GM10248 (cell line): ENCODE measurements at places on chromosomes 3 and 15.

DNA sequence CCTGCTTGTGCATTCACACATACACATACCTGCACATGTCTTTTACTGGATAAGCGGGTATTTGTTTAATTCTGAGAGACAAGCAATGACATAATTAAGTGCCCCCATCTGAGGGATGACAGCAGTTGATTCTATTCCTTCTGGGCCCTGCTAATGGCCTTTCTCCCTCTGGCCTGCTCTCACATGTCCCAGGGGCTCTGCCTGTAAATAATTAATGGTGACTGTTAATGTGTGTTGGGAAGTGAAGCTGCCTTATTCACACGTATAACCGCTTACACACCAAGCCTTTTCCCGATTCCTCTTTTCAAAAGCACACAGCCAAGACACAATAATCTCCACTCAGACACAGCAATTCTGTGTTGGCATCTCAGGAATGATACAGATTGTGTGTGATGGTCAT, 47.8 kb downstream of the LRRK1 start:
- peak; percentile 49 for DNase-seq

- DNase-seq = no peak
Observed at GRCh38 chr3:45864760-45865519, 21.4 kb upstream of the CCR9 start.

- no peak for DNase-seq
Observed at GRCh38 chr3:45008117-45008516, 18.0 kb upstream of the CLEC3B start.

- no peak for DNase-seq
Observed at GRCh38 chr3:193971966-193972365, 164.0 kb upstream of the HES1 start.

DNA sequence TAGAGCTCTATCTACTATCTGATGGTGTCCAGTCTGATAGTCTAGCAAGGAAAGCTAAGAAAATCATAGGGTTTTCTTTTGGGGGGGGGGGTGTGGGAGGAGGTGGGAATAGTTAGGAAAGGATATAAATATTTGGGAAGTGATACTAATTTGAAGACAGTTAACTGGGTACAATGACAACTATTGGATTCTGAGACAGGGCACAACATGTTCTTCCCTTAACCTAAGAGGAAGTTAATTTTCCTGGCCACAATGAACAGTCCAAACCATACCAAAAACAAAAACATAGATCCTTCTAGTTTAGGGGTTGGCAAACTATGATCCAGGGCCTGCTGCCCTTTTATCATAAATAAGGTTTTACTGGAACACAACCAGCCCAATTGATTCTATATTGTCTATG, 10.0 kb upstream of the HCLS1 start:
- DNase-seq = no peak

DNA sequence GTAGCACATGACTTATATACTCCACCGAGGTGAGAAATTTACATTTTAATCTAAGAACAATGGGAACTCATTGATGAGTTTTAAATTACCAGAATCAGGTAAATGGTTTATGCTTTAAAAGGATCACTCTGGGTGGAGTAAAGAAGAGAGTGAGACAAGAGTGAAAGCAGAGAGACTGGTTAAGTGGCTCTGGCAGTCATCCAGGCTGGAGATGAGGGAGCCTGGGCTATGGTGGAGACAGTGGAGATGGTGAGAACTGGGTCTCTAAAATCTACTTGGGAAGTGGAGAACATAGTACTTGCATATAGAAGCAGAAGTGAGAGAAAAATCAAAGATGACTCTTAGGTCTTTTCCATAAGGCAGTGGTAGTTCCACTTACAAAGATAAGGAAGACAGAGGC, 37.1 kb upstream of the SLC25A36 start:
- DNase-seq = no peak

DNA sequence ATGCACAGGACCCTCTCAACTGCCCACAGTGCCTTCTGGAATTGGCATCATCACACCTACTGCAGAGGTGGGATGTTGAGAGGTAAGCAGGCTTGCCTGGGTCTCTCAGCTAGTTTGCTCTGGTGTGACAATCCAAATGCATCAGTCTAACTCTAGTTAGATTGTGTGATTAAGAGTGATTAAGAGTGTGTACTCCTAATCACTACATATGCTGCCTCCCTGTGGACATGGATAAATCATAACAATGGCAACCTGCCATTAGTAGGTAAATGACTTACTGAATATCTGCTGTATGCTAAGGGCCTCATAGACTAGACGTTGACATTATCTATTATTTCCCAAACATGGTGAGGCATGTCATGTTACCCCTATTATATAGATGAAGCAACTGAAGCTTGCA, 342.1 kb downstream of the OCA2 start:
- no peak for DNase-seq
